ENCODE measurements at places on chromosomes 16 and 17.
A peak's percentile ranks its signal among the peaks of the same experiment; 100 is the strongest.

- no peak for DNase-seq
These were observed 16.3 kb downstream of the MEOX1 start for GRCh38 chr17:43645450-43645764.

GRCh38 chr17:73196500-73196899, 3.6 kb downstream of the COG1 start:
- no peak for DNase-seq

- no peak for DNase-seq
These were observed 9.6 kb downstream of the LLGL2 start for GRCh38 chr17:75535119-75535537.

GRCh38 chr17:36524428-36524876, 10.2 kb downstream of the MYO19 start:
- peak; percentile 2 for DNase-seq

DNA sequence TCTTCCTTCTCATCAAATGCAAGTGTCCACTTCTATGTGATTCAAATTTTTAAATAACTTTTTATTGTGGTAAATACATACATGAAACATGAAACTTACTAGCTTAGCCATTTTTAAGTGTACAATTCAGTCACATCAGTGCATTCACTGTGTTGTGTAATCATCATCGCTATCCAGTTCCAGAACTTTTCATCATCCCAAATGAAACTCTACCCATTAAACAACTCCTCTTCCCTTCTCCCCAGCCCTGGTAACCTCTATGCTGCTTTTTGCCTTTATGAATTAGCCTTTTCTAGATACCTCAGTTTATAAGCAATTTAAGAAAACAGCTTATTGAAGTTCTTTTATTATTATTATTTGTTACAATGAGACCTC, 41.1 kb upstream of the IL34 start:
- no peak for DNase-seq

- peak; percentile 87 for DNase-seq
These were observed 50.4 kb downstream of the OR1D5 start for GRCh38 chr17:3012926-3013581.

DNA sequence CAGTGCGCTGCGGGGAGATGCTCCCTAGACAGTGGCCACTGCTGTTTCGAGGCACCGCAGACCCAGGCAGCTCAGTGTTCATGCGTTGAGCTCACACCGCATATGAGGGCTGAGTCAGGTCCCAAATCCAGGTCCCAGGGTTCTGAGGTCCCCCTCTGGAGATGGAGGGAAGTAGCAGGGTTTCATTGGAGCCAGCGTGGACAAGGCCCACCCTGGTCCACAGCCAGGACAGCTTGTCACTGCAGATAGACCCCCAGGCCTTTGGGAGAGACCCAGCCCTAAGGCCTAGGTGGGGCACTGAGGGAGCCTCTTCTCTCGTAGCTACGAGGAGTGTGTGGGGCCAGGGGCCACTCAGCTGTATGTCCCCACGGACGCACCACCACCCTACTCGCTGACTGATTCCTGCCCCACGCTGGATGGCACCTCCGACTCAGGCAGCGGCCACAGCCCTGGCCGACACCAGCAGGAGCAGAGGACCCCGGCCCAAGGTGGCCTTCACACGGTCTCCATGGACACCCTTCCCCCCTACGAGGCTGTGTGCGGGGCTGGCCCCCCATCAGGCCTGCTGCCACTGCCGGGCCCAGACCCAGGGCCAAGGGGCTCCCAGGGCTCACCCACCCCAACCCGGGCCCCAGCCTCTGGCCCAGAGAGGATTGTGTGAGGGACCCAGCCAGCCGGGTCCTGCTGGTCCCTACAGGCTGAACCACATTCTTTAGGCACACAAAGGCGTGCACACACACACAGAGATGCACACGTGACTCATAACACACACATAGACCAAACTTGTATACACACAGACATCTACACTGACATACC, 53.4 kb downstream of the BEAN1 start:
- DNase-seq: no peak

GRCh38 chr16:78216166-78216745, 116.8 kb downstream of the WWOX start:
- DNase-seq: no peak
